T47D (cell line): ENCODE measurements at places on chromosomes 11 and 22.

DNA sequence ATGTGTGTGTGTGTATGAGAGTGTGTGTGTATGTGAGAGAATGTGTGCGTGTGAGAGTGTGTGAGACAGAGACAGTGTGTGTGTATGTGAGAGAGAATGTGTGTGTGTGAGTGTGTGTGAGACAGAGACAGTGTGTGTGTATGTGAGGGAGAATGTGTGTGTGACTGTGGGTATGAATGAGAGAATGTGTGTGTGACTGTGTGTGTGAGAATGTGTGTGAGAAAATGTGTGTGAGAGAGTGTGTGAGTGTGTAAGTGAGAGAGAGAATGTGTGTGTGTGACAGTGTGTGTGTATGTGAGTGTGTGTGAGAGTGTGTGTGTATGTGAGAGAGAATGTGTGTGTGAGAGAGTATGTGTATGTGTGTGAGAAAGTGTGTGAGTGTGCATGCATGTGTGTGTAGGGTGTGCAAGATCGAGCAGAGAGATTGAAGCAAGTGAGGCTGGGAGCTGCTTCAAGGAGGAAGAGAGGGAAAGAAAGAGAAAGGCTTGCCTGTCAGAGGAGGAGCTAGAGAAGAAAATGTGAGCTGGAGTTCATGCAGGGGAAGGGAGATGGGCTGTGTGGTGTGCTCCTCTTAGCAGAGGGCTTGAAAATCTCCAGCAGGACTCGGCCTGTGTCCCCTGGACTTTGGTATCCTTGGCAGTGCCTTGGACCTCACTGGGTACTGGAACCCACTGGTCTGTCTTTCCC, 27.7 kb upstream of the TP53I11 start:
- peak; percentile 35 for DNase-seq

GRCh38 chr11:876545-876944, 33.9 kb downstream of the TSPAN4 start:
- DNase-seq, result no peak

- no peak for DNase-seq
These were observed 75.3 kb upstream of the CREB3L1 start for GRCh38 chr11:46202149-46202548.

DNA sequence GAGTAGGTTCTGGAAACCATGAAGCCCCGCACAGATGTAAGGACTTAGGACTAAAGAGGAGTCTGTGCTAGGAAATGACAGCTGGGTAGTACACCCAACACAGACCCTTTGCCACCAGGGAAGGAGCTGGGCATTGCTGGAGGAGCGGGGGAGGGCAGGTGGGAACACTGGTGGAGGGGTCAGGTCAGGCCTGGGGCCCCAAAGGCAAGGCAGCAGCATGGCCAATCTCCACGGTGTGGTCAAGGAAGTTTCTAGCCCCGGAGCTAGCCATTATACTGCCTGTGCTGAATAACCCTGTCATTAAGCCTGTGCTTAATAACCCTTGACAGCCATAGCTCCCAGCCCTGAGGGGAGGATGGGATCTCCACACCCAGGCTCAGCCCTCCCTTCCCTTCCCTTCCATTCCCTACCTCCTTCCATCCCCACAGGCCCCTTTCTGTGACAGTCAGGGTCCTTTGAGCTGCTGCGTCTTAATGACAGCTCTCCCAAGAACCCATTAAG, 2.1 kb downstream of the TMPRSS4 start:
- DNase-seq, result no peak

- DNase-seq, result no peak
These were observed 7.3 kb downstream of the UBE2L6 start for GRCh38 chr11:57560146-57560545.
